ENCODE measurements at places on chromosomes 5 and 9.

DNA sequence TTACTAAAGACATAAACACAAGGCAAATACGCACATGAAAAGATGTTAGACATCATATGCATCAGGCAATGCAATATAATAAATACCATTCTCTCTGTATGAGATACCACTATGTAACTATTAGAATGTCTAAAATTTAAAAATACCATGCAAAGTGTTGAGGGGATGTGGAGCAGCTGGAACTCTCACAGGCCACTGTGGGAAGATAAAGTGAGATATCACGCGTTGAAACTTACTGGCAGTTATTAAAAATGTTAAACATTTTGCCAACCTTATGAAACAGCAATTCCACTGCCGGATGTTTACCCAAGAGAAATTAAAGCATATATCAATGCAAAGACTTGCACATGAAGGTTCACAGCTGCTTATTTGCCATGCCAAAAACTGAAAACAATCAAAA is 556.7 kb downstream of the LRRC70 start:
- DNase-seq, result no peak

DNA sequence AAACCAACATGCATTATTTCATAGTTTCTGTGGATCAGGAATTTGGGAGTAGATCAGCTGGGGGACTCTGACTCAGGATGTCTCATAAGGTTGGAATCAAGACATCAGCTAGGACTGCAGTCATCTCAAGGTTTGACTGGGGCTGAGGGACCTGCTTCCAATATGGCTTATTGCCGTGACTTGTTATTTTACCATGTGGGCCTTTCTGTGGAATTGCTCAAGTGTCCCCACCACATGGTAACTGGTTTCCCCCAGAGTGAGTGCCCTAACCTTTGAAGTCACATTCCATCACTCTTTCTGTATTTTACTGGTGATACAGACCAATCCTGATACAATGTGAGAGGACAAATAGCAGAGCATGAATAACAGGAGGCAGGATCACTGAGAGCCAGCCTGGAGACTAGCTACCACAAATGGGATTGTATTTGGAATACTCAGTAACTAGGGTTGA is 70.2 kb upstream of the ELL2 start:
- no peak for DNase-seq

DNA sequence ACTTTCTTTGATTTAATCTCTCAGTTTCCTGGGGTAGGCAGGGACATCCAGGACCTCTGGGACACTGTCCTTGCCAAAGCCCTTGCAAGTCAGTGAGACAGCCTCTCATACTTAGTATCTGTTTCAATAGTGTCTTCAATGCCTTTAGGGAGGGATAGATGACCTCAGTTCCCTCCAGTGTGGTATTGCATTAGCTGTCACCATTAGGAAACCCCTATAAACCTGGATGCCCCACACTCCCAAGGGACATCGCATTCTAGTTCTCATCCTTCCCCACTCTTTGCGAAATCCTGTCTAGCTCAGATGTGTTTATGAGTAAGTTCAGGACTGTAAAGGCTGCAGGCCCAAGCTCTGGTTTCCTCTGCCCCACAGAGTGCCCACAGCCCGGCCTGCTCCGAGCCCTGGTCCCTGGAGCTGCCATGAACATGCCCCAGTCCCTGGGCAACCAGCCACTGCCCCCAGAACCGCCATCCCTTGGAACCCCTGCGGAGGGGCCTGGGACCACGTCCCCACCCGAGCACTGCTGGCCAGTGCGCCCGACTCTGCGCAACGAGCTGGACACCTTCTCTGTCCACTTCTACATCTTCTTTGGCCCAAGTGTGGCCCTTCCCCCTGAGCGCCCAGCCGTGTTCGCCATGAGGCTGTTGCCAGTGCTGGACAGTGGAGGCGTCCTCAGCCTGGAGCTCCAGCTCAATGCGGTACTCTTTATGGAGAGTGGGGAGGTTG is 13.2 kb downstream of the TMEM8B start:
- no peak for DNase-seq

GRCh38 chr9:112571624-112572355 is 85.2 kb downstream of the KIAA1958 start:
- no peak for DNase-seq

DNA sequence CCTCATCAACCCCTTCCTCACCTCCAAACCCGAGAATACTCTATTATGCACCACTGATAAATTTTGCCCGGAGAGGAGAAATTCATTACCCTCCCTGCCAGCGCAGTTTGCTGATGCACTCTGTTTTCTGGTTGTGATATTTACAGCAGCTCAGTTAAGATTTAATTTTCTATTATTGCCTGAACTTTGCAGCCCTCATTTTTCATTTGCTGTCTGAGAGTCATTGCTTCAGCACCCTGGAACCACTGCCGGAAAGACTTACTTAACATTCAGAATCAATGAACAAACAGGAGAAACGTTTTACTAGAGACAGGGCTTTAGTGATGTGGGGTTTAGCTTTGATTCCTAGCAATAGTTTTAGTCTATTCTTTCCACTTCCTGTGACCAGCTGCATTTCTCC is 56.7 kb upstream of the MAMDC2 start:
- DNase-seq, result no peak

DNA sequence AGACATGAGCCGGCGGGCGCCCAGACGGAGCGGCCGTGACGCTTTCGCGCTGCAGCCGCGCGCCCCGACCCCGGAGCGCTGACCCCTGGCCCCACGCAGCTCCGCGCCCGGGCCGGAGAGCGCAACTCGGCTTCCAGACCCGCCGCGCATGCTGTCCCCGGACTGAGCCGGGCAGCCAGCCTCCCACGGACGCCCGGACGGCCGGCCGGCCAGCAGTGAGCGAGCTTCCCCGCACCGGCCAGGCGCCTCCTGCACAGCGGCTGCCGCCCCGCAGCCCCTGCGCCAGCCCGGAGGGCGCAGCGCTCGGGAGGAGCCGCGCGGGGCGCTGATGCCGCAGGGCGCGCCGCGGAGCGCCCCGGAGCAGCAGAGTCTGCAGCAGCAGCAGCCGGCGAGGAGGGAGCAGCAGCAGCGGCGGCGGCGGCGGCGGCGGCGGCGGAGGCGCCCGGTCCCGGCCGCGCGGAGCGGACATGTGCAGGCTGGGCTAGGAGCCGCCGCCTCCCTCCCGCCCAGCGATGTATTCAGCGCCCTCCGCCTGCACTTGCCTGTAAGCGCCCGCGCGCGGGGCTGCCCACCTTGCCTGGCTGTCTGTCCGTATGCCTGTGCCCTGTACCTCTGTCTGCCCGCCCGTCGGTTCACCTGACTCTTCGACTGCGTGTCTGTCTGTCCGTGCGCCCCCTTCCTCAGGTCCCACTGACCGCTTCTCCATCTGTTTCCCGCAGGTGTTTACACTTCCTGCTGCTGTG is 412 bp downstream of the FGF18 start:
- peak; percentile 7 for DNase-seq

DNA sequence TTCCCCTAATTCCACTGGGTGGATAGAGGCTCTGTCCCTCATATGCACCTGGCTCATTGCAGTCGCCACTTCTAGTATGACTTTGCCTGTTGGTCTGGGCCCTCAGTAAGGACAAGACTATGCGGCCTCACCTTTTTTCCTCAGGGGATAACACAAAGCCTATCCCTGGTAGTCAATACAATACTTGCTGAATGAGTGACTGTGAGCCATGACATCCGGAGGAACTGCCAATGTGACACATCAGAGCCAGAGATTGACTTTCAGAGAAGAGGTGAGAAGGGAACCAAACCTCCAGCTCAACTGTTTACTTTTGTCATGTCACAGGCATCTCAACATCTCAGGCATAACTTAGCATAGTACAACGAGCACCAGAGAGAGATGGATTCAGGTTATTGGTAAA is 371.3 kb downstream of the DMRT2 start:
- DNase-seq, result no peak

GRCh38 chr9:85543196-85543595 is 198.6 kb downstream of the AGTPBP1 start:
- no peak for DNase-seq

DNA sequence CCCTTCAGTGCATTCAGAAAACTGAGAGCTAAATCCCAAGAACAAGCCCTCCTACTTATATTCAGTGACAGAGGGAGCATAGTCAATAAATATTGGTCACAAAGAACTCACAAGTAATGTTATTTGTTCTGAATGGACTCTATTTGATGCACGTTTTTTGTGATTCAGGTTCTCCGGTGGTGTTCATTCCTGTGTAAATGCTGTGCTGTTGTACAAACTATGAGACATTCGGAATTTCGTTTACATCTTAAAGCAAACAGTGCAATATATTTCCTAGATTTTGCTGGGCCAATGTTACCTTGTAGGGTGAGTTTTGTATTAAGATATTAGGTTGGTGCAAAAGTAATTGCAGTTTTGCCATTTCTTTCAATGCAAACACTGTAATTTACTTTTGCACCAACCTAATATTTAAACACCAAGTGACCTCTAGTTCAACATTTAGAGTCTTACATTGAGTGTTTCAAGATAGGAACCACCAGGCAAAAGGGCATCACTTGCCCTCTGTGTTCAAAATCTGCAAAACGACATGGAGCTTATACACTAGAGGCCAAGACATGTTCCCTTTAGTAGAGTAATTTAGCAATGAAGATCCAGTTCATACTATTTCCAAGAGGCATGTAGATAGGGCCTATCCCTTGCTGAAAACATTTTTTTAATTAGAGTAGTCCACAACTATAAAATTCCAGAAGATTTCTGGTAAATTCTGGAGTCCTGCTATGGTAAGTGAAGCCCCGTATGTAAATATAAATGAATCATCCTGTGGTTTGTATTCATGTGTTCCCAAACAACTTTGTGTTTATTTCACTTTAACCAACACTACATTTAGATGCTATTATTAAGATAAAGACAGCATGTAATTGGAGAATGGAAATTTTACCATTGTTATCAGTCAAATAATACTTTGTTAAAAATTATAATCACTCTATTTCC is 444.0 kb upstream of the PTGER4 start:
- DNase-seq, result no peak

DNA sequence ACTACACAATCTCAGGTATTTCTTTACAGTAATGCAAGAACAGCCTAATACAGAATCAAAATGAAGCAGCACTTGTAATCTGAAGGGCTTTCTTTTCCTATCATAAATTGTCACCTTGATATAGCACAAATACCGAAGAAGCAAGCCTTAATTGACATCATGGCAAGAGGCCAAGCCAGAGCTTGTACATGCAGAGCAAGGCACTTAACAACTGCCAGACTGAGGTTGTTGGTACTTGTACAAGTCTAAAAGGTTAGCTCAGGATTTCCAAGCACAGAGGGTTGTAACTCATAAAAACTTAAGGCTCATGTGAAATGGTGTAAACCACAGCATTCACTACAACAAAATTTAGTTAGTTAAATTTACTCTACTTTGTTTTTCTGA is 158.8 kb upstream of the SPEF2 start:
- DNase-seq, result no peak

DNA sequence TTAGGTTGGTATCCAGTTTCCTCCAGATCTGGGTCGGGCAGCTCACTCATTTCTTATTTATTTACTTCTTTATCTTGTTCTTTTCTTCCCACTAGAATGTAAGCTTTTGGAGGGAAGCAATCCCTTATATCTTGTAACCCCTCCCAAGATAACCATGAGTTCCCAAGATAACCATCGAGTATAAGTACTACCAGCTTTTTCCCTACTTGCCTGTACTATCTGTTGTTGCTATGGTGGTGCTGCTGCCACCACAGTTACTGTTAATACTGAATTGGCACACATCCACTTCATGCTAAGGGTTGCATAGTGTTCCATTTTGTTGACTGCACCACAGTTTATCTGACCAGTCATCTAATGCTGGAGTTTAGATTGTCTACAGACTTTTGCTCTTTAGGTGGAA is 19.9 kb downstream of the NUP214 start:
- DNase-seq, result no peak

DNA sequence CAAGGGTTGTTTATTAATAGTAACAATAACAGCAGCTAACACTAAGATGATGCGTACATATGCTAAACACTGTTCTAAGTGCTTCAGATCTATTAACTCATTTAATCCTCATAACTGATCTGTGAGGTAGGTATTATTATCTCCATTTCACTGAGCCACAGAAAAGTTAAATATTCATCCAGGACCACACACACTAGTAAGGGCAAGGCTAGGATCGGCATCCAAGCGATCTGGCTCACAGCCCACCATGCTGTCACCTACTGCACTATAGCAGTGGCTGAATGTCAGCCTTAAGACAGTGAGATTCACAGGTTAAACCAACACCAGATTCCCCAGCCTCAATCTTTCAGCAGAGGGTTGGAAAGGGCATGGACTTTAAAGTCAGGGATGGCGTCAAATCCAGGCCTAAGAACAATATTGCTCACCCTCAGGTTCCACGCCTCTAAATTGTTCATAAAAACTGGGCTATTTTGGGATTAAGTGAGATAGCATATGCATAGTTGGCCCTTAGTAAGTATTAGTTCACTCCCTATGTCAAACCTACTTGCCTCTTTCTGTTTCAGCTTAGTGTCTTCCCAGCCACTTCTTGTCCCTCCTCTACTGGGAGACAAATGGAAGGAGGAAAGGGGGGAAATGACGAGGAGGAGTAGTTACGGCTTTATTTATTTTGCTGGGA is 150.8 kb downstream of the MAPKAP1 start:
- DNase-seq, result no peak

DNA sequence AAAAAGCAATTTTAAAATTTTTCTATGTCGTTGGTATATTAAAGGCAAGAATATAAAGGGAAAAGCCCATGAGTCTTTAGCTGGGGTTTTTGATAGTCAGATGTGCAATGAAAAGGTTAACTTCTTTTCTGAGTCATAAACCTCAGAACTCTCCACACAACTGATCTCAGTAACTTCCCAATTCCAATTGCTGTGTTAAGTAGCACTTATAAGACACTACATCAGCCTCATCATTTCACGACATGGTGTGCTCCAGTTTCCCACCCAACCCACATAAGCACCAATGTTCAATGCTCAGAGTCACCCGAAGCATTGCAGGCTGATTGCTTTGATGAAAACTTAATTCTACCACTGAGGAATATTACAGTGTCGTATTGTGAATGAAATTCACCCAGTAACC is 155.8 kb downstream of the TSSK1B start:
- no peak for DNase-seq

DNA sequence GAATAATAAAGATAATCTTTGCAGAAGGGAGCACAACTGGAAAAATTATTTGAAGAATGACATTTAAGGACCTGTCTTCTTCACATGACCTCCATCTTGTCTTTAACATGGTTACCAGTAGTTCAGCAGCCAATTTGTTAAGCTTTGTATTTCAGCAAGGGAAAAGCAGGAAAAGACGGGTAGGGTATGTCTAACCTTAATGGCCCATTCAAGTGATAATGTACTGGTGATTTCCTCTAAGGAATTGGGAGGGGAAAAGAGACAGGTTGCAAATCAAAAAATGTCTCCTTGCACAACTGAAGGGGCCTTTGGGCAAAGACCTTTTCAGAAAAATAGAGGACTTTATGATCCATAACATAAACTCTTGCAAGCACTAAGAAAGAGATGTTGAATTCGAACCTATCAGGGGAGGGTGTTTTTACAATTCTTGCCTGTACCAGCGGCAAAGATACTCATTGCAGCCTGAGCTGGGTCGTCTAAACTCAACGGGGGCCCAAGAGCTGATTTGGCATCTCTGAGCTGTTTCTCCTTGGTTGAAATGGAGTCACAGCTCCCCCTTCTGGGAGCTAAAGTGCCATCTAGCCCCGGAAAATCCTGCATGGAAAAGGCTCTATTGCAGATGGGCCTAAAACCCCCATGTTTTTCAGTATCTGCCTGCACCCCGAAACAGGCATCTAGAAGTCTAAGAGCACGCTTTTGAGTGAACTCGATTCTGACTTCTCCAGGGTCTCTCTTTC is 3.8 kb downstream of the BRINP1 start:
- DNase-seq, result no peak

GRCh38 chr9:81979196-81979595 is 9.4 kb upstream of the SPATA31D1 start:
- DNase-seq, result no peak
